ENCODE measurements at places on chromosomes 16 and 17. TPM values are rescaled to one million over a fixed set of nuclear protein-coding genes. Genes with fewer than 3 reads are reported as not detected.

GRCh38 chr16:23827057-23827456 lies 8.7 kb upstream of the PRKCB start:
- no peak overlapping the region for H3K4me3 ChIP-seq
- H3K27ac ChIP-seq, result no peak overlapping the region
- no peak for DNase-seq
- H3K36me3 ChIP-seq, result no peaks in the 10 kb centered on the region

Gene RHBDL1
- 1.7 TPM for total RNA-seq

DNA sequence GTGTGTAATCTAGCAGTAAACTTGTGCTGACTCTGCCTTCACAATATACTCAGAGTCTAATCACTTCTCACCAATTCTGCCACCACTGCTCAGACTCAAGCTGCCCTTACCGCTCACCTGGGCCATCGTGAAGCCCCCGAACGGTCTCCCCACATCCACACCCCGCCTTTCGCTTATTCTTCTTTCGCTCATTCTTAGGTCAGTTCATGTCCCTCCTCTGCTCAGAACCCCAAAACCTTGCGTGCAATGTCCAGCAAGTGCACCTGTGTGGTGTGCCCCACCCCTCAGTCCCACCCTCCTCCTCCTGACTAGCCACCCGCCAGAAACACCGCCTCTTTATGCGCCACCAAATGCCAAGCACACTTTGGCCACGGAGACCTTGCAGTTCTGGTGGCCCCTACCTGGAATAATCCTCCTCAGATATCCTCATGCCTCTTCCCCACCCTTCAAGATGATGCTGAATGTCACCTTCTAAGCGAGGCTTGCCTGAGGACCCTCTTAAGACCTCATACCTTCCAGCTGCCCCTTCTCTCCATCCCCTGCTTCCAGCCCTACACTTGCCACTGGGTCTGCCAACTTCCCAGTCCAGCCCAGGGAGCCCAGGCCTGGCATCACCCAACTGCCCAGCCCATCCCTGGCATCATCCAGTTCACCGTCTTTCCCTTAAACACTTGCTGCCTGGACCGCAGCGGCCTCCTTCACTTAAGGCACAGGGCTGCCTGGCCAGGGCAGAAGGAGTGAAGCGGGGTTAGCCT lies 34.3 kb upstream of the RBFOX3 start:
- H3K27ac ChIP-seq, result no peak overlapping the region
- H3K27me3 ChIP-seq, result peaks cover 82% of the 10 kb centered on the region
- H3K4me1 ChIP-seq, result no peaks in the 10 kb centered on the region
- no peak for DNase-seq

DNA sequence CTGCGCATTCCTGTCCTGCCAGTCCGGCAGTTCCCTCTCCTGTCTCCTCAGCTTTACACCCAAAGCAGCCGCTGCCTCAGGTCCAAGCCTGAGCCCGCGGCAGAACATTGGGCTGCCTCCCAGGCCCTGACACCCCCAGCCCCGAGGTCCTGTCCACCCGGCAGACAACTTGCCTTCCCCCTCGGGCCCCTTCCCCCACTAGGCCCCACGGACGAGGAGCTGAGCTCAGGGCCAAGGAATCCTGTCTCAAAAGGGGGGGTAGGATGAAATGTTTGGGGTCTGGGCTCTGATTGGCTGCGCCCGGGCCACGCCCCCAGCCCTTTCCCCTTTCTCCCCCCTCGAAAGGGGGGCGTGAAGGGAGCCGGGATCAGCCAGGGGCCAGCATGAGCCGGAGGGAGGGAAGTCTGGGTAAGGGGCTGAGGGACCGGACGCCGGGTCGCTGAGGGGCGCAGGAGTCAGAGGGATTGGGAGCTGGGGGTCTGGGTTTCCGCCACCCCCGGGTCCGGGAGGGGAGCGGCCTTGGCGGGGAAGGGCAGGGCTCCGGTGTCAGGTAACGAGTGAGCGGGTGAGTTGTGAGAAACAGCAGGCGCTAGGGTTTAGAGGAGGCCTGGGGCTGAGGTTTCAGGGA lies at the start of gene CTF1:
Gene CTF1 (plus strand): TSS at position 354 of the 628 bp plus-strand sequence. CDS start 30 bp downstream, at position 384.
- no peaks in the 10 kb centered on the region for H3K27me3 ChIP-seq
- H3K4me3 ChIP-seq, result peak within 1 kb of the TSS; percentile 70
- peak within 1 kb of the TSS; percentile 86 for H3K27ac ChIP-seq
- peak; percentile 53 for DNase-seq
- no peaks in the 10 kb centered on the region for H3K36me3 ChIP-seq

DNA sequence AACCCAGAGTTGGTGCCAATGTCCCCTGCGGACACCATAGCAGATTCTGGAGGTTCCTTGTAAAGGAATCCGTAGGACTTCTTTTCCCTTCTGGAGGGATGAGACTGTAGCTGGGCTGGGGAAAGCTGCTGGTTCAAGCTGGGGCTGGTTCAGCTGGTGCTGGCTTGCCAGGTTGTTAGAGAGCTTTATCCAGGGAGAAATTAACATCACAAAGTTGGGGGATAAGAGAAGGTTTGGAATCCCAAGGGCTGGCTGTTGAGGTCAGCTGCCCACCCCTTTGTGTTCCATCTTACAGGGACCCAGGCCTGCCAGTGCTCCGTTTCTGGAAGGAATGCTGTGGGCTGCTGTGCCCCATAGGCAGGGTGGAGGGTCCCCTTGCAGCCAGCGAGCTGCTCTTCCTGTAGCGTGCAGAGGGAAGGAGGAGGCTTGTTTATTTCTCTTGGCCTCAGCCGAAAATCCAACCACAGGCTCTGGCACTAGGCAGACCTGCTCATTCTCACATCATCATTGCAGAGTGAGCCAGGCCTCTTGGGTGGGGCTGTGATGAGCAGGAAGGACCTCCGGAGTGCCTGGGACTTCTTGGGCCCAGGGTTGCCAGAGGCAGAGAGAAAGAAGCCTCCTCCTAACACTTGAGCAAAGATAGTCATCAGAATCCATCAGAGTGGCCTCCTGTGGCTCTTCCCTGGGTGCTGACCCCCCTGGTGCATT lies 251.1 kb downstream of the SEC14L1 start:
- H3K27ac ChIP-seq, result peak overlapping the region; percentile 86
- no peak overlapping the region for H3K4me3 ChIP-seq
- H3K4me1 ChIP-seq, result peaks cover 40% of the 10 kb centered on the region

DNA sequence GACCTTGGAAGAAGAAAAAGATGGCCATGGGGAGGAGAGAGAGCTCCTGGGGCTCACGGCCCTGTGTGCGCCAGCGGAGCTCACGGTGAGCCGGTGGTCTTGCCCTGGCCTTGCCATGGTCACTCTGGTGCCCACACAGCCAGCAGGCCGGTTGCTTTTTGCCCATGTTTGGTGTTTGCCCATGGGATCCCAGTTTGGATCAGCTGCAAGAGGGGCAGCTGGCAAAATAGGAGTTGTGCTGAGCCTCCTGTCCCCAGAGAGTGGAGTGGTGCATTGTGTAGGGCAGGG lies 1.6 kb downstream of the NHERF1 start:
- DNase-seq, result no peak
- H3K4me3 ChIP-seq, result peak overlapping the region; percentile 78
- no peaks in the 10 kb centered on the region for H3K27me3 ChIP-seq
- H3K36me3 ChIP-seq, result no peaks in the 10 kb centered on the region

Gene JPH3
- total RNA-seq, result not detected

GRCh38 chr16:5917436-5918195 lies 820.0 kb upstream of the EEF2KMT start:
- no peaks in the 10 kb centered on the region for H3K27me3 ChIP-seq
- no peaks in the 10 kb centered on the region for H3K4me1 ChIP-seq
- no peaks in the 10 kb centered on the region for H3K36me3 ChIP-seq
- no peak for DNase-seq

- no peaks in the 10 kb centered on the region for H3K27me3 ChIP-seq
- peaks cover 6% of the 10 kb centered on the region for H3K4me1 ChIP-seq
- H3K4me3 ChIP-seq, result no peak overlapping the region
- H3K36me3 ChIP-seq, result no peaks in the 10 kb centered on the region
Observed at GRCh38 chr16:81204798-81205680, 33.5 kb upstream of the BCO1 start.

DNA sequence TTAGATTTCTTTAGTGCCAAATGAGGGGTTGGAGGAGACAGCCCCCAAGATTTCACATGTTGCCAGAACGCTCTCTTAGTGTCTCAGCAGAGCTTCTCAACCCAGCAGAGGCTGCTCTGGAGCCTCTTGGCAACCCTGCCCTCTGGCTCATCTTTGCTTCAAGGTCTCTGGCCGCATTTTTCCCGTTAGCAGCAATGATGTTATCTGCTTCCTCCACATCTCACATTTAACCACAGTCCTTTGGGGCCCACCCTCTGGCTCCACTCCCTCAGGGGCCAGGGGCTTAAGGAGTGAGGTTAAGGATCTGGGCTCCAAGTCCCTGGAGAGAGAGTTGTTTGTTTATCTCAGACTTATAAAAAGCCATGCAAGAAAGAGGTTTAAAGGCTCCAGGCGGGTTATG lies 3.3 kb upstream of the XYLT1 start:
- no peak for DNase-seq
- H3K4me3 ChIP-seq, result no peak overlapping the region
- no peak overlapping the region for H3K27ac ChIP-seq

- no peak for DNase-seq
- H3K4me1 ChIP-seq, result no peaks in the 10 kb centered on the region
- no peak overlapping the region for H3K27ac ChIP-seq
- H3K36me3 ChIP-seq, result no peaks in the 10 kb centered on the region
- no peak overlapping the region for H3K4me3 ChIP-seq
Observed at GRCh38 chr16:68715471-68715870, 21.6 kb upstream of the CDH1 start.

Gene METTL22
- 14.6 TPM for total RNA-seq

- peak; percentile 38 for DNase-seq
- H3K36me3 ChIP-seq, result no peaks in the 10 kb centered on the region
- no peaks in the 10 kb centered on the region for H3K27me3 ChIP-seq
Observed at GRCh38 chr16:4780235-4780634, 7.9 kb downstream of the SEPTIN12 start.

- H3K36me3 ChIP-seq, result no peaks in the 10 kb centered on the region
- no peaks in the 10 kb centered on the region for H3K27me3 ChIP-seq
- no peak overlapping the region for H3K27ac ChIP-seq
Observed at GRCh38 chr17:7922845-7923628, 6.6 kb downstream of the KCNAB3 start.

- no peaks in the 10 kb centered on the region for H3K36me3 ChIP-seq
- H3K4me3 ChIP-seq, result no peak overlapping the region
- H3K27ac ChIP-seq, result no peak overlapping the region
- no peaks in the 10 kb centered on the region for H3K4me1 ChIP-seq
- no peak for DNase-seq
Observed at GRCh38 chr16:86063760-86064405, 164.9 kb downstream of the IRF8 start.

DNA sequence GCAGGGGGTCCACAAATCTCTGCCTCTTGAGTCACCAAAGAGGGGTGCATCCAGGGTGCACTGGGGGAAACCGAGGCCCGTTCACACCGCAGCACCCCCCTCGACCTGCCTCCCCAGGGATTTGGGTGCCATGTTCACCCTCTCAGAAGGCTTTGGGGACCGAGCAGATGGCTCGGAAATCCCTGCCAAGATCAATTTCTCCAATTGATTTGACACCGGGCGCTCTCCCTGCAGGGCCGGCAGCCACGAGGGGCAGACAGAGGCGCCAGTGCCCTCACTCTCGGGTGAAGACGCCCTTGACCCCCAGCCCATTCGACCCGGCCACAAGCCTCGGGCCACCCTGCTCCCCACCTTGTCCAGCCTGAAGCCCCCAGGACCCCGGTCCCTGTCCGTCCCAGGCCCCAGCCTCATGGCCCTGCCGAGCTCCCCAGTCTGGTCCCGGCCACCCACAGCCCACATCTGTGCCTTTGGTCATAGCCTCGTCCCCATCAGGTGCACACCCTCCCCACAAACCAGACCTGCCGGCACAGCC lies 9.3 kb downstream of the SSTR5 start:
- H3K27ac ChIP-seq, result no peak overlapping the region
- H3K4me1 ChIP-seq, result peaks cover 29% of the 10 kb centered on the region
- no peaks in the 10 kb centered on the region for H3K27me3 ChIP-seq
- no peak overlapping the region for H3K4me3 ChIP-seq
- no peak for DNase-seq

Gene EPX
- not detected for total RNA-seq

Gene EXOSC6
- total RNA-seq, result 29.9 TPM

GRCh38 chr16:28592979-28593553 lies 3.8 kb downstream of the SULT1A2 start:
- no peaks in the 10 kb centered on the region for H3K27me3 ChIP-seq
- H3K4me3 ChIP-seq, result no peak overlapping the region
- no peaks in the 10 kb centered on the region for H3K36me3 ChIP-seq
- no peak for DNase-seq
- no peaks in the 10 kb centered on the region for H3K4me1 ChIP-seq
- no peak overlapping the region for H3K27ac ChIP-seq

GRCh38 chr16:57660715-57661463 lies 7.2 kb upstream of the ADGRG3 start:
- H3K36me3 ChIP-seq, result peaks cover 6% of the 10 kb centered on the region
- no peak for DNase-seq
- H3K4me3 ChIP-seq, result no peak overlapping the region
- no peaks in the 10 kb centered on the region for H3K4me1 ChIP-seq
- H3K27ac ChIP-seq, result no peak overlapping the region
- H3K27me3 ChIP-seq, result no peaks in the 10 kb centered on the region

Gene ABCC11
- total RNA-seq, result not detected

Gene ABR
- total RNA-seq, result 58.5 TPM

GRCh38 chr16:64136743-64137142 lies 985.1 kb downstream of the CDH11 start:
- H3K27ac ChIP-seq, result no peak overlapping the region
- H3K27me3 ChIP-seq, result no peaks in the 10 kb centered on the region
- H3K36me3 ChIP-seq, result no peaks in the 10 kb centered on the region

DNA sequence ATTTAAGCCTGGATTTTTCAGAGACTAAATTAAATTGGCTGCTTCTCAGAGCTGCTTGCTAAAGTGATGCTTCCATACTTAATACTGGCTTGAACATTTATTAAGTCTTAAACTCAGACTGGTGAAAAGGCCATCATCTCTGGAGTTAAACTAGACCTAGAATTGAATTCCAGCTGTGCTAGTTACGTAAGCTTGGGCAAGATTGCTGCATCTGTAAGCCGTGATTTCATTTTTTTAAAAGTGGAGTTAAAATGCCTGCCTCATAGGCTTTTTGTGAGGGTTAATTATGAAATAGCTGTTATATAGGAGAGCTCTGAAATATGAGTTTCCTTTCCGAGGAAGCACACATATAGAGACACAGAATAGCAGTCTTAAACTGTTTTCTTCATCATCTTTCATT lies 84.7 kb downstream of the VAT1L start:
- H3K4me3 ChIP-seq, result no peak overlapping the region
- H3K36me3 ChIP-seq, result no peaks in the 10 kb centered on the region
- H3K27ac ChIP-seq, result no peak overlapping the region
- no peak for DNase-seq

Gene AGRP
- not detected for total RNA-seq

GRCh38 chr16:55668340-55669281 lies 12.8 kb downstream of the SLC6A2 start:
- H3K36me3 ChIP-seq, result no peaks in the 10 kb centered on the region
- H3K4me1 ChIP-seq, result peaks cover 15% of the 10 kb centered on the region
- H3K27me3 ChIP-seq, result no peaks in the 10 kb centered on the region
- peak overlapping the region; percentile 78 for H3K27ac ChIP-seq
- H3K4me3 ChIP-seq, result peak overlapping the region; percentile 19

GRCh38 chr17:60939318-60939717 lies 261.7 kb downstream of the BCAS3 start:
- no peak overlapping the region for H3K4me3 ChIP-seq
- H3K36me3 ChIP-seq, result no peaks in the 10 kb centered on the region
- DNase-seq, result no peak
- no peaks in the 10 kb centered on the region for H3K27me3 ChIP-seq
- H3K4me1 ChIP-seq, result no peaks in the 10 kb centered on the region

GRCh38 chr17:74123350-74123749 lies 80.1 kb upstream of the RPL38 start:
- peak; percentile 10 for DNase-seq
- no peak overlapping the region for H3K4me3 ChIP-seq
- no peaks in the 10 kb centered on the region for H3K36me3 ChIP-seq
- H3K4me1 ChIP-seq, result no peaks in the 10 kb centered on the region
- peaks cover 37% of the 10 kb centered on the region for H3K27me3 ChIP-seq
- H3K27ac ChIP-seq, result no peak overlapping the region
